Myocyte (in vitro differentiated cells): ENCODE measurements at places on chromosomes 11 and 22. TPM values are rescaled to one million over a fixed set of nuclear protein-coding genes. Genes with fewer than 3 reads are reported as not detected.

ARHGAP42 gene
- 21.2 and 26.2 TPM in 2 replicates for total RNA-seq

- no peak for DNase-seq
These were observed 107.2 kb upstream of the NNMT start for GRCh38 chr11:114188851-114189570.

DNA sequence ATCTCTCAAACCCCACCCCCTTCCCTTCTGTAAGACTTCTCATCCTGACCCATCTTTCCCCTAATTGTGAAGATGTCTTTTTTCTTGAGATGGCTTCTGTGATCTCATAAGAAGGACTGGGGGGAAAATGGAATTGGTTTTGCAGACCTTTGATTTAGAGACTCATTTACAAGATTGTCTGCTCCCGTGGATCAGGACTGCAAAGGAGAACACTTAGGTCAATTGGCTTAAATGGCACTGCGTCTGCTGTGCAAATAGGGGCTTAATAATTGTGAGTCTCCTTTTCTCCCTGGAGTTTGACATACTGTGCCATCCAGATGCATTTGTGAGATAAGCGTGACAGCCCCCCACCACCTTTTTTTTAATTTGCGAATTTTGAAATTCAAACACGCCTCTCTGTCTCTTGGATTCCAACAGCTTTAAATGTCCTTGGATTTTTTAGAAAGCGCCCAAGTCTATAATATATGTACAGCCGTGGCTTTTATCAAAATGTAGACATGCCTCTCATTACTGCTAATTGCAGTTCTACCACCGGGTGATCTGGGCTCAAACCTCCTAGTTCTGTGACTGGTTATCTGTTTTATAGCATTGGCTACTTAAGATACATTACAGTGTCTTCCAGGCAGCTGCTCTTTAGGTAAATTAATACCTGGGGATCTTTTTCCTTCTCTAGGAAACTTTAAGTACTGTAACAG, 150.0 kb downstream of the DBX1 start:
- no peak for DNase-seq

DNA sequence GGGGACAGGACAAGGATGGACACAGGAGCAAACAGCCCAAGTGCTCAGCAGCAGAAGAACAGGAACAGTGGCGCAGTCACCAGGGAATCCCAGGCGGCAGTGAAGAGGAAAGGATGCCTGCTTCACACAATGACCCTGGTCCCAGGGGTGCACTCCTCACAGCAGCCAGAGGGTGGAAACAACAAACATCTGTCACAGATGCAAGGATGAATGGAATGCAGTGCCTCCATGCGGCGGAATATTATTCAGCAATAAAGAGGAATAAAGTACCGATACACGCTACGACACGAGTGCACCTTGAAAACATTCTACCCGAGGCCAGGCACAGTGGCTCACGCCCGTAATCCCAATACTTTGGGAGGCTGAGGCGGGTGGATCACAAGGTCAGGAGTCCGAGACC, 12.7 kb downstream of the CSNK1E start:
- no peak for DNase-seq

- peak; percentile 90 for DNase-seq
These were observed 5.7 kb upstream of the ACAT1 start for GRCh38 chr11:108115500-108116140.

DNA sequence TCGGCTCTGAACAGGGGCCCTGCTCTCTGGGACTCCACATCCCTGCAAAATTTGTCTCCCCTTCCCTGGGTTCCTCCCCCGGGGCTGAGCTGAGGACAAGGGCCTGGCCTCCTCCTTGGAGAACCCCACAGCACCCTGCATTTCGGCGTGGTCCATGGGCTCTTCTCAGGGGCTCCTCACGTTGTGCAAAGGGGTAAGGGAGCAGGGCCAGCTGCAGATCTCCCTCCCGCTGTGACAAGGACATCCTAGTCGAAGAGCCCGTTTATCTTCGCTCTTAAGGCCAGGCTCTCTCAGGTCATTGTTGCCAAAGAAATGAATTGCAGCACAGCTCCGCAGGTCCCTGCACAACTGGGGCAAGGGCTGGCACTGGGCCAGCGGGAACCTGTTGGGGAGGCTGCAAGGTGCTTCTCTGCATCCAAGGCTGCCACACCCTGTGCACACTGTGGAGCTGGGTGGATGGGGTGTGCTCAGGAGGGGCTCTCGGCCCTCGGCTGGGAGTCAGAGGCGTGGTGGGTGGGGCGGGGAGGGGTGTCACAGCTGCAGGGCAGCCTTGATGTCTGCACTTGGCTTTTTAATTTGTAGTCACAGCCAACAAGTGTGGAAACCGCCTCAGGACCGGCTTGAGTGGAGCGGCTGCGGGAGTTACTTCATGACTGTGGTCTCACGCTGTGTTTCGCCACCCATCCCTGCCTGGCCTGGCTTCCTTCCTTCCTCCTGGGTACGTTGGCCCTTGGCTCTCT, 26.6 kb upstream of the SEPTIN5 start:
- no peak for DNase-seq
